ENCODE measurements at places on chromosomes 16 and 17.

- no peak for DNase-seq
These were observed 128.1 kb upstream of the KCNJ18 start for GRCh38 chr17:21564262-21564661.

DNA sequence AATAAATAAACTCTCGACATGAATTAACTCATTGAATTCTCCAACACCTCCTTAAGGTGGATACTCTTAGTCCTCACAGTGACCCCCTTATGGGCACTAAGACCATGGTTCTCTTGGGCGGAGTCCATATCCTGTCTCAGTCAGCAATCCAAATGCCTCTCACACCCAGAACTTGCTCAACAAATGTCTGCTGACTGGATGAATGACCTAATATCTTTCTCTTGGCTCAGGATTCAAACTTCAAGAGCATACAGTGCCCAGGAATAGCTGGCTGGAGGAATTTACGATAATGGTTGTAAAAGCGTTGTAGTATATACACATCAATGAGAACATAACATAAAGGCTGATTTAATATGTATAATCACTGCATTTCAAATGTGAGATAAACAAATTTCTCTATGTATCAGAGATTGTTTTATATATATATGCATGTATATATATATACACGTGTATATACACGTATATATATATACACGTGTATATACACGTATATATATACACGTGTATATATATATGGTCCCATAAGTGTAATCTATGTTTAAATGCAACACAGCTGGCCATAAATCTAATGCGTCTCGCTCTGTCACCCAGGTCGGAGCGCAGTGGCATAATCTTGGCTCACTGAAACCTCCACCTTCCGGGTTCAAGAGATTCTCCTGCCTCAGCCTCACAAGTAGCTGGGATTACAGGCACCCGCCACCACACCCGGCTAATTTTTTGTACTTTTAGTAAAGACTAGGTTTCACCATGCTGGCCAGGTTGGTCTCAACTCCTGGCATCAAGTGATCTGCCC lies 6.5 kb upstream of the UBB start:
- peak; percentile 90 for DNase-seq

DNA sequence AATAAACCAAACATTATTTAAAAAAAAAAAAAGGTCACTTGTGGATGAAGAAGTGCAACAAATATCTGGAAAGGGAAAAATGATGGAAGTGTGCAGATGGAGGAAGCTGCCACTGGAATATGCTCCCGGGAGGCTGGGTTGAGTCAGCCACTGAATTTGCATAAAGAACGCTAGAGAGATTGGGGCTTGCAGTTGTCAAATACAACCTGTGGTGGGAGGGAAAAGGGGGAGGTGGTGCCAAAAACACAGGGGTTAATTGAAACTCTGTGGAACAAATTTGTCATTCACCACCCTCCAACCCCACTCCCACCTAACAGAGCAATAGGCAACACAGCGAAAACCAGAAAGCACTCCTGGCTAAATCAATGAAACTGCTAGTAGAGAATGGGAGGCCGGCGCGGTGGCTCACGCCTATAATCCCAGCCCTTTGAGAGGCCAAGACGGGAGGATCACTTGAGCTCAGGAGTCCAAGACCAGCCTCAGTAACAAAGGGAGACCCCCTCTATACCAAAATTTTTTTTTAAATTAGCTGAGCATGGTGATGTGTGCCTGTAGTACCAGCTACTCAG lies 37.6 kb upstream of the RPL38 start:
- no peak for DNase-seq

GRCh38 chr17:39108461-39109375 lies 42.7 kb downstream of the PLXDC1 start:
- DNase-seq = no peak

- no peak for DNase-seq
These were observed 98.5 kb downstream of the METRNL start for GRCh38 chr17:83177611-83178532.

- peak; percentile 54 for DNase-seq
These were observed at the start of gene NHLRC4 for GRCh38 chr16:566475-567372. Gene NHLRC4 (plus strand): TSS chr16:567005. CDS start chr16:568048, 1,043 bp downstream.

DNA sequence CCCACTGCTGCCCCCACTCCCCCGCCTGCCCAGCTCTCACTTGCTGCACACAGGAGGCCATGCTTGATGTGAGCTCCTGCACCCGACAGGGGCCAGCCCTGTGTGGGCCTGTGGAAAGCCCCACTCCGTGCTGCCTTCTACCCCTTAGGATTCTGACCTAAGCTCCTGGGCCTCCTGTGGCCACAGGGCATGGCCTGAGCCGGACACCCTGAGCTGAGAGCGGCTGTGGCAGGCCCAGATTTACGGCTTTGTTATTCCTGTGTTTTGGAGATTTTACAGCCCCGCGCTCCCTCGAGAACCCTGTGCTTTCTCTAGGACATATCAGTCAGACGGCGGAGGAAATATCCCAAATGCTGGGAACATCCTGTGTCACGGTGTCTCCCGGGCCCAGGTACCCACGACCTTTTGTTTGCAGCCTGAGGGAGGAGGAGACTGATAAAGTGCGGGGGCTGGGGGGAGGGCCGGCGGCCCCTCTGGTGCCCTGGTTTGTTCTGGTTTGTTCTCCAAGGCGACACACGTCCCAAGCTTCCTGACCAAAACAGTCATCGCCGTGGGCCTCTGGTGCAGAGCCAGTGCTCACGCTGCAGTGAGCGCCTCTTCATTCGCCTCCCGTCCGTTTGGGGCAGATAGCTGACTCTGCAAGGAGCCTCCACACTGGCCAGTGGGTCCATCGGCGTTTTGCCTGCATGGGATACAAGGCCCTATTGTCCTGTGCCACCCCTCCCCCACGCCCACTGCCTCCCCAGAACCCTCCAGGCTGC lies 363.4 kb downstream of the C16orf95 start:
- no peak for DNase-seq

- peak; percentile 88 for DNase-seq
These were observed 8.1 kb upstream of the PPP1R27 start for GRCh38 chr17:81842725-81843504.

- no peak for DNase-seq
These were observed 185.7 kb downstream of the IRX5 start for GRCh38 chr16:55116165-55116920.

- DNase-seq = no peak
These were observed 15.0 kb downstream of the MYH13 start for GRCh38 chr17:10357768-10358167.

DNA sequence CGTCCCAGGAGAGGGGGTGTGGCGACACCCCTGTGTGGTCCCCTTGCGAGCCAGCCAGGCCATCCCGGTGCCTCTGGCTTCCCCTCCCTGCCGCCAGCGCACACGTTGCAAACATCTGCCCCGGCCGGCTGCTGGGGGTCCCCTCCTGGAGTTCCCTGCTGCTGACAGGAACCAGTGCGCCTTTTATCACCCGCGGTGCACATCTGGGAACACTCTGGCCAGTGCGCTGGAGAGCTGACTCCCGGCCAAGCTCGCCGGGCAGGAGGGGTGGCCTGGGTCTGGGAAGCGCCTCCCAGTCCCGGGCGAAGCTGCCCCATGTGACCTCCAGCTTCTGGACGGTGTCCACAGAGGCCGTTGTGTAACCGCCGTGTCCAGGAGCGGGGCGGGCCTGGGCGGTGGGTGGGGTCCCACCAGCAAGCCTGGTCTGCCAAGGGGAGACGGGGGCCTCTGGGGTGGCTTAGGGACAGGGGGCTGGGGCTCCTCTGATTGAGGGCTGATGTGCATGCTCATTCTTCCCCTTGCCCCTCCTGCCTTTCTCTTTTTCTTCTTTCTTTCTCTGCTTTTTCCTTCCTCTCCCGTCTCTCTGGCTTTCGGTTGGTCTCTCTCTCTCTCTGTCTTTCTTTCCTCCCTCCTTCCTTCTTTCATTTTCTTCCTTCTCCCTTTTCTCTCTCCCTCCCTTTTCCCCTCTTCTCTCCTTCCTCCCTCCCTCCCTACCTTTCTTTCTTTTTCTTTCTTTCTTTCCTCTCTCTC lies 25.2 kb upstream of the CIBAR2 start:
- DNase-seq = peak; percentile 96

- DNase-seq = no peak
These were observed 2.8 kb upstream of the NOS2 start for GRCh38 chr17:27802962-27803680.

DNA sequence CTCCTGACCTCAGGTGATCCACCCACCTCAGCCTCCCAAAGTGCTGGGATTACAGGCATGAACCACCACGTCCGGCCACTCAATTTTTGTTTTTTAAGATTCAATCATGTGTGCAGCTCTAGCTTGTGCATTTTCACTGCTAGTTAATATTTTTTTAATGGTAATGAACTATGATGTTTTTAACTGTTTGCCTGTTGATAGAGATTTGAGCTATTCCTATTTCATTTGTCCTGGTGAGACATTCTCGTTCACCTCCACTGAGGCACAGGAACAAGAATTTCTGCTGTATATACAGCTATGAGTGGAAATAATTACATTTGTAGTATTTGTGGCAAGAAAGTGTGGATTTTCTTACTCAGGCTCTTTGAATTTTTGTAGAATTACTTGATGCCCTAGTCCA lies 137.7 kb upstream of the MYOCD start:
- DNase-seq = no peak

- DNase-seq = no peak
These were observed 39.7 kb downstream of the CACNG4 start for GRCh38 chr17:67004181-67004580.

GRCh38 chr16:79062821-79063220 lies 537.7 kb downstream of the MAF start:
- DNase-seq = no peak

GRCh38 chr17:8474826-8475225 lies 39.1 kb downstream of the NDEL1 start:
- DNase-seq = no peak

DNA sequence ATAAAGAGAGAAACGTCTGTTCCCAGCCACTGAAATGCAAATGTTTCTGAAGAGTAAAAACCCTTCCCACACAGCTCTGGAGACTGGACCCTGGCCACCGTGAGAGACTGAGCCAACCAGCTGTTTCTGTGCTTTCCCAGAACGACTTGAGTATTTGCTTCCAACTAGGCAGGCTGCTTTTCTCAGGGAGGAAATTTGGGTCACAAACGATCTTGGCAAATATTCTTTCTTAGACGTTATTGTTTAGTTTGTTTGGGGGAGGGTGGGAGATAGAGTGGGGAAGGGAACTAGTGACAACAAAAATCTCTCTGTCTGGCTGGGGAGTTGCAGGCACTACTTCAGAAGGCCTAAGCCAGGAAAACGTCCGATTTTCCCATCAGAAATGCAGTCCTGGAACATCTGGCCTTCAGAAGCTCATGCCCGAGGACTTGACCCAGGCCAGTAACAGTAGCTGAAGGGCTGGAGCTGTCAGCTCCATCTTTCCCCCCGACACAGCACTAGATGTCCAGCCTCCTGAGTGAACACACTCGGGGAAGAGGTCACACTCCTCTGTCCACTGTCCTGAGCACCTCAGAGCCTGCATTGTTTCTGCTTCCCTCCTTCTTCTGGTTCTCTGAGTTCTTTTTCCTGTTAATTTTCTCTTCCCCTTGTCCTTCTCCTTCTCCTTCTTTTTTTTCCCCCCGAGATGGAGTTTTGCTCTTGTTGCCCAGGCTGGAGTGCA lies 4.0 kb downstream of the CCDC92B start:
- no peak for DNase-seq

DNA sequence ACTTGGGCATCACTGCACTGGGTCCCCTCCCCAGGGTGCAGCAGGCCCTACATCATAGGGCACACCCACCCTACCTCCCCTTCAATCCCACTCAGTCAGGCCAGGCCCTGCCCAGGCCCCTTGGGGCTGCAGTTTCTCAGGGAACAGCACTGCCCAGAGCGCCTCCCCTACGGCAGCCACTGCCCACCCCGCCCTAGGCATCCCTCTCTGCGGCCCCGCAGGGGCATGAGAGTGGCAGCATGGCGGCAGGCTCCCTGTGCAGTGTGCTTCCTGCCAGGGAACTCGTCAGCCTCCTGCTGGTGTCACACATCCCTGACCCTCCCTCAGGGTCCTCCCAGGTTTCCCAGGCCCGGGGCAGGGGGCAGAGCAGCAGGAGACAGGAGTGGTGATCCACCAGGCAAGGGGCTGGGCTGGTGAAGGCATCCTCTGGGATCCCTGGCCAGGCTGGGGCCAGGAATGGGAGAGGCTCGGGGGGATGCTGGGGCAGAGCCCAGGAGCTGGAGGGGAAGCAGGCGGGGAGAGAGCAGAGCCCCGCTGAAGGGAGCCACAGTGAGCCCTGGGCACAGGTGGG lies 16.2 kb upstream of the BAHCC1 start:
- no peak for DNase-seq

- no peak for DNase-seq
These were observed at the start of gene WNT3 for GRCh38 chr17:46818316-46818928. Gene WNT3 (minus strand): TSS chr17:46818692. CDS start chr17:46818597, 95 bp downstream.

DNA sequence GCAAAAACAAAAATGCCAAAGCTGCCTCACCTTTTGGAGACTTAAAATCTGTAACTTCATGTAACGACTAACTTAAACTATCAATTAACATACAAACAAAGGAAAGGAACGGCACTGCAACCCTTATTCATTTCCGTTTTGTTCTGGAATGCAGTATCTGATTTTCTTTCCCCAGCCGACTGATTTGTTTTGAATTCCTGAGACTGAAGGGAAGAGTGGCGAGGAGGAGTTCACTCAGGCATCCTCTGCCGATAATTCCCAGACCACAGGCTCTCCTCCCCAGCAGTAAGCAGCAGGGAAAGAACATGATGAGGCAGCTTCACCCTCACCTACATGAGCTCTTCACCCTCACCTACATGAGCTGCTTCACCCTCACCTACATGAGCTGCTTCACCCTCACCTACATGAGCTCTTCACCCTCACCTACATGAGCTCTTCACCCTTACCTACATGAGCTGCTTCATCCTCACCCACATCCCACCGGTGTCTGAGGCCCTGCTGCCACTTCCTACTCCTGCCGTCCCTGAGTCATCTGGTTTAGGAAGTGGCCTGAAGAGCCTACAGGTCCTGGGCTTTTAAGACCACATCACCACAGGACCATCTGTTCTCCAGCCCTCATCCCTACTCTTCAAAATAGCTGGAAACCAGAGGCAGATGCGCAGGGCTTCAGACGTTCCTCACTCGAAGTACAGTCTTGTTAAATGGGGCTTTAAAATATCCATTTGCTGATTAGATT lies 168.0 kb upstream of the RPH3AL start:
- DNase-seq = no peak

DNA sequence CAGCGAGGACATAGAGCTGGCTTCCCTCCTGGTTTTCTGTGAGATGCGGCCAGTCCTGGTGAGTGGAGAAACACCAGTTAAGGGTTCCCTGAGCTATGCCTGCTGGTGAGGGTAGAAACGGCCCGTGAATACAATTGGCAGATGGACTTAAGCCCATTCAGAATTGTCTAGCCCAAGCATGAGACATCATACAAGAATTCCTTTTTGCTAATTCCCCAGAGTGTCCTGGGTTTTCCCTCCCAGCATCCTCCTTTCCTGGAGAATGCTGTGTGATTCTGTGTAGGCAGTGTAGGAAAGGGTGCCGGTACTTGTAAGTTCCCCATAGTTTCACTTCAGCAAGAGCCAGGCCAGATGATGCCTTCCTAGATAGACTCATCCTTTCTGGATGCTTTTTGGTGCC lies 65.1 kb downstream of the SDR42E1 start:
- peak; percentile 64 for DNase-seq

Measured in fibroblast of mammary gland (primary cell).